ENCODE measurements at places on chromosomes 7 and 10.

GRCh38 chr7:105837765-105838626 is 38.4 kb downstream of the ATXN7L1 start:
- DNase-seq, result no peak

- DNase-seq, result no peak
Measured at GRCh38 chr10:45809837-45810236, 37.5 kb downstream of the AGAP4 start.

GRCh38 chr10:31962826-31963588 is 34.4 kb upstream of the ARHGAP12 start:
- DNase-seq, result no peak

DNA sequence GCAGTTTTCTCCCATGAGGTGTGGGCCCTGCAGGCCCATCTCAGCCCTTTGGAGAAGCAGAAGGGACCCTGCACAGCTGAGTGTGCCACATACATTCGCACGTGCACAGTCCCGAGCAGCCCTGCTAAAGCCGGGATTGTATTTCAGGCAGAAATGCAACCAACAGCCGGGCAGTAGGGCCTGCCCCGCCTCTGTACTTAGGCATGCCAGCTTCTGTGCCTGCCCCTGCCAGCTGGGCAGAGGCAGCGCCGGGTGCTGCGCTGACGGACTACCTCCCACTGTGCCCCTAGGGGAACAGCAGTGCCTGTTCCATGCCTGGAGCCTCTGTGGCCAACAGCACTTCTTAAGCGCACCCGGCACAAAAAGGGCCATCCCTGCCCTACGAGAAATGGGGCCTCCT is 170.3 kb downstream of the NEURL1 start:
- no peak for DNase-seq

- no peak for DNase-seq
Measured at GRCh38 chr7:4245866-4246470, 436.1 kb upstream of the FOXK1 start.

- no peak for DNase-seq
Measured at GRCh38 chr10:71255550-71255807, 43.1 kb downstream of the UNC5B start.

DNA sequence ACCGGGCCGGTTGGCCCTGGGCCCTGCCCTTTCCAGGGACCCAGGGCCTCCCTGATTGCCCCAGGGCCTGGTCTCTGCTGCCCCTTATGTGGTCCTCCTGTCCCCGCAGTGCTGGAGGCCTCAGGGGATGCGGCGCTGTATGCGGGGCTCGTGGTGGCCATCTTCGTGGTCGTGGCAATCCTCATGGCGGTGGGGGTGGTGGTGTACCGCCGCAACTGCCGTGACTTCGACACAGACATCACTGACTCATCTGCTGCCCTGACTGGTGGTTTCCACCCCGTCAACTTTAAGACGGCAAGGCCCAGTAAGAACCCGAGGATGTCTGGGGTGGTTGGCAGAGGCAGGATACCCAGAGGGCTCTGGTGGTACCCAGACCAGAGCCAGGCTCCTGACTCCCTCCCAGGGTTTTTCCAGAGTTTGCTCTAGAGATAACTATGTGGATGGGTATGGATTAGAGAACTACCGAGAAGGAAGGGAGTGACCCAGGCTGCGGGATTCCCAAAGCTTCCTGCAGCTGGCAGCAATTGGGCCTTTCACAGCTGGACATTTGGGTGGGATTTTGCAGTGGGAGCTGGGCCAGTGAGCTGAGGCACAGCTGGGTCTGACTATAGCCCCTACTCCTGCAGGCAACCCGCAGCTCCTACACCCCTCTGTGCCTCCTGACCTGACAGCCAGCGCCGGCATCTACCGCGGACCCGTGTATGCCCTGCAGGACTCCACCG is 28.1 kb upstream of the SLC29A3 start:
- DNase-seq, result no peak

GRCh38 chr7:44750424-44750823 is 1.8 kb downstream of the ZMIZ2 start:
- no peak for DNase-seq

DNA sequence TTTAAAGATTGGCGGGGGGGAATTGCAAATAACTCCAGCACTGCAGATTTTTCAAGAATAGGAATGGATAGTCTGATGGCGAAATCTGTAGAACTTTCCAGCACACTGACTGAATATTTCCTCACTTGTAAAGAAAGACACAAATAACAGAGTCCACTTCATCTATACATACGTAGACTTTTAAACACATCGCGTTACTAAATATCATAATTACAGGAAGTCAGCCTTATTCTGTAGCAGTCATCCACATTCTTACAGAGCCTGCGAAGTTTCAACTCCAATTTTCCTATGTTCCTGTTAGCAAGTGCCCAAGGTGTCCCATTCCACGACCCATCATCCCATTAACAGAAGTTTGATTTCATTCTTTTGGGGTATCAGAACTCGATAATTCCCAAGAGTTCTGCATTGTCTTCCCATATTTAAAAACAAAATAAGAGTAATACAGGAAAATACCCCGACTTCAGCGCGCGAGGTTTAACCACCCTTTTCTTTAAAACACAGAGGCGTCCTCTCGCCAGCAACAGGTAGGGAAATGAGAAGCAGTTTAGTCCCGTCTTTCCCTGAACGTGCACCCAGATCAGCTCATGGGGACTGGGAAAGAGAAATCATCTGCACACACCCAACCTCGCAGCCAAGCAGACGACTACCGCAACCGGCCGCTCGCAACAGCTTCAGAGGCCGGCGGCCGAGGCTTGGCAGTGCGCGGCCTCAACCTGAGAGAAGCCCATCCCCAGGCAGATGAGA is 880 bp downstream of the HERC4 start:
- DNase-seq, result no peak

GRCh38 chr10:126133082-126133620 is 236.8 kb downstream of the FANK1 start:
- no peak for DNase-seq

DNA sequence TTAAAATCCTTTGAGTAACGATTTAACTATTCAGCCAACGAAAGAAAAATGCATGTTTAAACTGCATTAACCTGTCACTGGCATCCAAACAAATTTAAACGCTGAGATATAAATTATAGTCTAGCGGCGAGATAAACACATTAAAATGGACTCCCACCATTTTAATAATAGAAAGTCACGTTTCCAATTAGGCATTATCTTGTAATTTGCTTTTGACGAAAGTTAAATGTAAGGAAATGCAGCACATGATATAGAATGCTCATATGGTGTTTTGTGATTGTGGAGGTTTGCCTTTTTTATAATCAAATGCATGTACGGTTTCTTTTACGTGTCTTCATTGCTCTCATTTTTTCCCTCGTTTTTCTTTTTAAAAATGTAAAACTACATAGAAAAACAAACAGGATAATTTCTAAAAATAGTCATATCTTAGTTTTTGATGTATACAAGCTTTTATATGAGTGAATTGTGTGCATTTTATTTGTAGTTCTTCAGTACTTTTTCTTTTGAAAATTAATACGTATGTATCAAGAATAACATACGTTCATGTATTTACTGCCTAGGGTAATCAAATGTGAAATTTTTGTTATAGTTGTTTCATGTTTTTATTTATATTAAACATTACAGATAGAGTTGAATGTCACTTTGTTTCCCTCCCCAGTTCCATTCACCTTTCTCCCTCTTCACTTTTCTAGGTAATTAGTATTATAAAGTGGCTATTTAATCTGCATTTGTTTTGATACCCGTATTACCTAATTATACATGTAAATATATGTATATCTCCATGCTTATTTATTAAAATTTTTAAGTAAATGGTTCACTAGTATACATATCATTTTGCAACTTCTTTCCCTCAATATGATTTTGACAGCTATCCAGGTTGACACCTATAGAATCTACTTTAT is 1.1 kb upstream of the KLF14 start:
- DNase-seq, result no peak

GRCh38 chr10:64039198-64039597 is 518.0 kb downstream of the REEP3 start:
- no peak for DNase-seq

DNA sequence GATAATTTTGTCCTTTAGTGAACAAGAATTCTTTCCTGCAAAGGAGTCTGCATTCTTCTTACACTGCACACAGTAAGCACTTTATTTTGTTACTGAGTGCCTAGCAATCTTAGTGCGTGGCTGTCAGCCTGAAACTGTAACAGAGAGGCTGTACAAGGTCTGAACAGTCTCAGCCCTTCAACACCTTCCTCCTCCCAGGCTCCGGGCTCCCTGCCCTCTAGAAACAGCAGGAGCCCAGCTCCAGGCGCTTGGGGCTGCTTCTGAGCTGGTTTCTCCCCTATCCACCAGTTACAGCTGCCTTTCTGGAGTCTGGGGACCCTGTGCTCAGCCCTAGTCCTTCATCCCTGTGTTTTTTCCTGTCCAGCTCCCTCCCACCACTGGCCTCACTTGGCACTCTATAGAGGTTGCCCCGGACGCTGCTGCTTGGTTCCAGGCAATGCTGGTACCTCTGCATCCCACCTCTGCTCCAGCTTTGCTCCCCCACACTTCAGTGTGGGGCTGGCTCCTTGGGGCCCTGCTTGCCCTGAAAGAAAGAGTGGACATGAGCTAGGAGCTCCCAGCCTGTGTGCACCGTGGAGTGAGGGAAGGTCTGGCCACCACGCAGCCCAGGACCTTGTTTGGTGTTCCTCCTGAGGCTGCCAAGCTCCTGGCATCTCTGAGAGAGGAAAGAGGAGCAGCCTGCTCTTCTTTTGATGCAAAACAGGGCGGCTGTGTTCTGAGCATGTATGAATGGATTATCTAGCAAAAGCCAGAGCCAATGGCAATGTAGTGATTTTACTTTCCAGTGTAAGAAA is 251.2 kb upstream of the GRB10 start:
- DNase-seq, result no peak

DNA sequence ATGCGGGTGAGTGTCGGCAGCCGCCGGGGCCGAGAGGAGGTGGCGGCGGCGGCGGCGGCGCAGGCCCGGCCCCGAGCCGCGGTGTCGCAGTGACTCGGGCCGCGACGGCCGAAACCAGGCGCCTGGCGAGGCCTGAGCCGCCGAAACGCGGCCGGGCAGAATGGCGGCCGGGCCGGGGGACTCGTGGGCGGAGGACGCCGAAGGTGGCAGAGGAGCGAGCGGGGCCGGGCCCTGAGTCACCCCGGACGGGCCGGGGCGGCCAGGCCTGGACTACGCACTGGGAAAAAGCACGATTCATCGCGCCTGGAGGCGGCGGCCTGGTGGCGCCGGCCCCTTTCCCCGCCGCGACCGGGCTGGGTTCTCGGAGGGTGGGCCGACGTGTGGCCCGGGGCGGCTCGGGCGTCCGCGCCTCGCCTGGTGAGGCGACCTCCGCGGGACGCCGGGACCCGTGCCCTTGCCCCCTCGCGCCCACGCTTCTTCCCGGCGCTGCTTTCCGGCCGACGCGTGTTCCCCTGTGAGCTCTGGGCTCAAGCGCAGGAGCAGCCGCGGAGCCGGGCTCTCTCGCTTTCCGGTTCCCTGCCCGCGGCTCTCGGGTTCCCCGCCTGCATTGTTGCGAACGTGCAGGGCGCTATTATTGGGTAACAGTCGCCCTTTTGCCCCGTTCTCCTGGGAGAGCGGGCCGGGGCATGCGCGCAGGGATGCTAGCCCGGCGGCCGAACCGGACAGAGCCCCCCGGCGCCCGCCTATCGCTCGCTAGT is 500 bp downstream of the CUL1 start:
- DNase-seq, result no peak

DNA sequence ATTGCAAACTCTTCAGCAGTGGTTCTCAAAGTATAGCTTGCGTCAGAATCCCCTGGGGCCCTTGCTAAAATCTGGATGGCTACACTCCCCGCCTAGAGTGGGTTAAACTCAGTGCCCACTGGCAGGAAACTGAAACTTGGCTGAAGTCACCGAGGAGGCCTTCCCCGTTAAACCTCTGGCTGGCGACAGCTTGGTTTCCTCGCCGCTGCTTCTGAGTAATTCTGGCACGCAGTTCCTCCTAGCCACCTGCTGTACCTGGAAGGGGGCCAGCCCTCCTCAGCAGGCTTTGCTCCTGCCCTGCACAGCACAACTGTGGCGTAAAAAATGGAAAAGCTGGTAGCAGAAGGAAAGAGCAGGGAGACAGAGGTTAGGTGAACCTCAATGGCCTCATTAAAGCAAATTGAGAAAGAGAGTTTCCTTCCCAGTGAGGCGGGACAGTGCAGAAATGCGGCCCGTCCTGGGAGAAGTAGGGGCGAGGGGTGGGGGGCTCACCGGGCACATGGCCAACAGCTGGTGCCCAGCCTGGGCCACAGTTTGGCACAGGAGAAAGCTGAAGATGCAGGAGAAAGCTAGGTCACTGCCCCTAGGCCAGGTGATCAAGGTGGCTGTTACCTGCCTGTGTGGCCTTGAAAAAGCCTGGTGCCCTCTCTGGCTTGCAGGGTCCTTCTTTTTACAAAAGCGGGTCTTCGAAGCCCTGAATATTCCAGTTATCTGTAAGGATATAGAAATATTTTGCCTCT is 46.6 kb downstream of the ALOX5 start:
- DNase-seq, result no peak

All from cortex of kidney (tissue), 1 donor.